Metanephros (tissue), 2 donors: ENCODE measurements at places on chromosomes 7 and 10. TPM values are rescaled to one million over a fixed set of nuclear protein-coding genes. Genes with fewer than 3 reads are reported as not detected.

GRB10 gene
- total RNA-seq: 57.0 TPM

MPP7 gene
- total RNA-seq: 9.1 TPM

ZNF735 gene
- not detected for total RNA-seq

ASB13 gene
- 12.8 TPM for total RNA-seq

KEL gene
- total RNA-seq: 3.2 TPM

UTF1 gene
- 0.35 TPM for total RNA-seq

NKX1-2 gene
- not detected for total RNA-seq

GRID2IP gene
- 1.5 TPM for total RNA-seq

INMT gene
- total RNA-seq: 9.5 TPM

CALHM2 gene
- total RNA-seq: 21.1 TPM

THSD7A gene
- 54.5 TPM for total RNA-seq

SPDYE8 gene
- not detected for total RNA-seq

ENO4 gene
- 2.7 TPM for total RNA-seq

CD36 gene
- total RNA-seq: 133 TPM

TRRAP gene
- total RNA-seq: 61.1 TPM

EVX1 gene
- total RNA-seq: not detected

SPDYE6 gene
- total RNA-seq: not detected

AMPH gene
- total RNA-seq: 14.9 TPM

TMEM176A gene
- total RNA-seq: 71.8 TPM

CFTR gene
- total RNA-seq: 0.99 TPM

CCL26 gene
- total RNA-seq: not detected

LIPK gene
- total RNA-seq: not detected

MSANTD7 gene
- total RNA-seq: 16.6 TPM

ACSL5 gene
- 7.0 TPM for total RNA-seq

PDE1C gene
- 8.6 TPM for total RNA-seq

WNT16 gene
- total RNA-seq: 0.58 TPM

COL1A2 gene
- total RNA-seq: 1,434 TPM

NEUROD6 gene
- total RNA-seq: not detected

RBM20 gene
- 5.4 TPM for total RNA-seq

PTPN20 gene
- total RNA-seq: 3.6 TPM

DNAH11 gene
- total RNA-seq: 3.0 TPM

POU6F2 gene
- 0.29 TPM for total RNA-seq

AKR1C1 gene
- 6.3 TPM for total RNA-seq

LIPF gene
- 0.41 TPM for total RNA-seq

EBLN1 gene
- not detected for total RNA-seq

LEP gene
- total RNA-seq: 0.70 TPM

VPS37D gene
- total RNA-seq: 18.6 TPM

AIMP2 gene
- total RNA-seq: 37.6 TPM

AP5Z1 gene
- 29.9 TPM for total RNA-seq

PTF1A gene
- not detected for total RNA-seq

AKR1D1 gene
- total RNA-seq: 0.06 TPM

MYO3A gene
- 3.9 TPM for total RNA-seq

RHOBTB1 gene
- total RNA-seq: 44.8 TPM

LRRN3 gene
- total RNA-seq: 3.7 TPM

EPO gene
- total RNA-seq: not detected

PLEKHS1 gene
- 0.18 TPM for total RNA-seq

EEPD1 gene
- 11.7 TPM for total RNA-seq
